ENCODE measurements at places on chromosomes 5 and 9. TPM values are rescaled to one million over a fixed set of nuclear protein-coding genes. Genes with fewer than 3 reads are reported as not detected.

The PSIP1 gene
- 56.8 TPM for total RNA-seq

The PRRC1 gene
- total RNA-seq, result 33.6 TPM

The CATSPER3 gene
- 0.98 TPM for total RNA-seq

The NUTM2F gene
- not detected for total RNA-seq

The GIN1 gene
- total RNA-seq, result 12.6 TPM

The CEL gene
- total RNA-seq, result 0.64 TPM

The SMC2 gene
- 13.5 TPM for total RNA-seq

The HARS1 gene
- 78.2 TPM for total RNA-seq

The FBP2 gene
- not detected for total RNA-seq

The CDX1 gene
- total RNA-seq, result not detected

The ADGRD2 gene
- not detected for total RNA-seq

The NTRK2 gene
- 0.10 TPM for total RNA-seq

The MEGF10 gene
- total RNA-seq, result not detected

The COX7C gene
- total RNA-seq, result 584 TPM

The IRGM gene
- total RNA-seq, result 0.24 TPM

The CTSV gene
- total RNA-seq, result not detected

The SLC24A2 gene
- not detected for total RNA-seq

The NFIB gene
- not detected for total RNA-seq

The FSTL4 gene
- 1.7 TPM for total RNA-seq

The PCDHGA2 gene
- total RNA-seq, result 0.09 TPM

The FOXD4L5 gene
- total RNA-seq, result 0.75 TPM

The SV2C gene
- total RNA-seq, result not detected

The LRRC19 gene
- total RNA-seq, result not detected

The PCDHB10 gene
- 0.07 TPM for total RNA-seq

The SMIM33 gene
- not detected for total RNA-seq

The CDC14B gene
- total RNA-seq, result 2.5 TPM

The TXN gene
- 205 TPM for total RNA-seq

The MYMK gene
- not detected for total RNA-seq

The PALM2AKAP2 gene
- not detected for total RNA-seq

The C9orf50 gene
- not detected for total RNA-seq

The LCN1 gene
- total RNA-seq, result not detected

The PLAC8L1 gene
- total RNA-seq, result 0.37 TPM

The RAD17 gene
- total RNA-seq, result 25.9 TPM

The ADRB2 gene
- total RNA-seq, result 3.2 TPM

The ZDHHC11 gene
- total RNA-seq, result 0.78 TPM

The LCN12 gene
- total RNA-seq, result 2.4 TPM

The RLN1 gene
- total RNA-seq, result 1.2 TPM

The ARID3C gene
- total RNA-seq, result not detected

The ENDOG gene
- total RNA-seq, result 16.9 TPM

The AMBP gene
- total RNA-seq, result not detected

The SPATA31D4 gene
- not detected for total RNA-seq

The C5 gene
- 3.5 TPM for total RNA-seq

The MARCOL gene
- not detected for total RNA-seq

The STKLD1 gene
- 0.37 TPM for total RNA-seq

The NR5A1 gene
- total RNA-seq, result not detected

The PTPRD gene
- 0.24 TPM for total RNA-seq

The WDR31 gene
- total RNA-seq, result 1.6 TPM

The GFI1B gene
- 0.07 TPM for total RNA-seq

The BTNL8 gene
- not detected for total RNA-seq

The CD72 gene
- 125 TPM for total RNA-seq

The IFNB1 gene
- total RNA-seq, result not detected

The CDH9 gene
- total RNA-seq, result not detected

The ANKRD34B gene
- not detected for total RNA-seq

The KCNV2 gene
- not detected for total RNA-seq

The GLRA1 gene
- total RNA-seq, result not detected

The LIFR gene
- not detected for total RNA-seq

The GPRIN1 gene
- 3.2 TPM for total RNA-seq

The PCDHA11 gene
- not detected for total RNA-seq

All from activated B cell treated with CpG ODN at 0.5 μM for 24 hours (primary cell).